ENCODE measurements at places on chromosomes 1 and 21. TPM values are rescaled to one million over a fixed set of nuclear protein-coding genes. Genes with fewer than 3 reads are reported as not detected.

Gene HRNR
- total RNA-seq = not detected

Gene COP1
- total RNA-seq = 40.9 TPM

Gene CFHR2
- total RNA-seq = not detected

Gene SELENBP1
- 180 TPM for total RNA-seq

Gene CD1B
- not detected for total RNA-seq

Gene RNPEP
- total RNA-seq = 78.8 TPM

Gene SYNC
- 17.4 TPM for total RNA-seq

Gene RNF223
- 1.0 TPM for total RNA-seq

Gene BLACAT1
- total RNA-seq = 0.81 TPM

Gene LRRC8B
- 21.0 TPM for total RNA-seq

Gene CAMSAP2
- 21.4 TPM for total RNA-seq

Gene DCAF6
- total RNA-seq = 63.9 TPM

Gene KCNK2
- 0.43 TPM for total RNA-seq

Gene MXRA8
- 73.1 TPM for total RNA-seq

Gene HFM1
- 0.60 TPM for total RNA-seq

Data from mucosa of gallbladder (tissue), 1 donor.